Fibroblast of mammary gland (primary cell): ENCODE measurements at places on chromosomes 3 and 15.

DNA sequence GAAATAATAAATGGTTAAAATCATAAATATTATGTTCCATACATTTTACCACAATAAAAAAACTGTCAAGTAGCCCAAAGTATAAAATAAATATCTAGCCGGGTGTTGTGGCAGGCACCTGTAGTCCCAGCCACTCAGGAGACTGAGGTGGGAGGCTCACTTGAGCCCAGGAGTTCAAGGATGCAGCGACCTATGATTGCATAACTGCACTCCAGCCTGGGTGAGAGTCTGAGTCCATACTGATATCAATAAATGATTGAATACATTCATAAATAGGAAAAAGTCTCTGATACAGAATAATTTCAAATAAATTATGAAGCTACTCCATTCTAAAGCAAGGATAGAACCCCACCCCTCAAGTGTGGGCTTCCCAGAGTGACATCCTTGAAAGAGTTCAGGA lies 68.5 kb upstream of the GATA2 start:
- DNase-seq = no peak

DNA sequence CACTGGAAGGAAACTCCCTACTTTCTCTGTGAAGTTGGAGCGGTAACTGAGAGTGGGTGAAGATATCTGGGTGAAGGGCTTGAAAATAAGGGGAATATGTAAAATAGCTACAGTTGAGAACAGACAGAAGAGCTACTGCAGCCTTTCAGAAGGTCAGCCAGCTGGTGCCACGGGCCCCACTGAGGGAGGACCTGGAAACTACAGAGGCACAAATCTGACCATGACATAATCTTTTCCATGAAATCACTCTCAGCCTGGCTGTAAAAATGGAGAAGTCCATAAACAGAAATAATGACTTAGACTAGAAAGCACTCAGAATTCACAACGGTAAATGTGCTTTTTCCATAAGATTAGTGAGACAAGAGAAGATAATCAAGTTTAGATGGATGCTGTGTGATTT lies 46.4 kb downstream of the ST3GAL6 start:
- no peak for DNase-seq

DNA sequence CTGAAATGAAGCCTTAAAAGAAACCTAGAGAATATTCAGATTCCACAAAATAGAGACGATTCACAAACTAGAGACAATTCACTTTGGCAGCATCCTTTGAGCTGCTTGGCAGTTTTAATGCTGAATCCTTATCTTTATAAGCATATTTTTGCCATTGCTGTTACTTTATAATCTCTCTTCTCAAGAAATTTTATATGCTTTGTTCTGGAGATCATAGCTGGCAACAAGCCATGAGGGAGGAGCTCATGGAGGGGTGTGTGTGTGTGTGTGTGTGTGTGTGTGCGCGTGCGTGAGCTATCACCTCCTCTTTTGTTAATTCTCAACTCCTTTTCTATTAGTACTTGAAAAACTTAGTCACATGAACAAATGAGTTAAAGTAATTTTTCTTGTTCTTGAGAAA lies 495.0 kb upstream of the RGMA start:
- DNase-seq = peak; percentile 0

DNA sequence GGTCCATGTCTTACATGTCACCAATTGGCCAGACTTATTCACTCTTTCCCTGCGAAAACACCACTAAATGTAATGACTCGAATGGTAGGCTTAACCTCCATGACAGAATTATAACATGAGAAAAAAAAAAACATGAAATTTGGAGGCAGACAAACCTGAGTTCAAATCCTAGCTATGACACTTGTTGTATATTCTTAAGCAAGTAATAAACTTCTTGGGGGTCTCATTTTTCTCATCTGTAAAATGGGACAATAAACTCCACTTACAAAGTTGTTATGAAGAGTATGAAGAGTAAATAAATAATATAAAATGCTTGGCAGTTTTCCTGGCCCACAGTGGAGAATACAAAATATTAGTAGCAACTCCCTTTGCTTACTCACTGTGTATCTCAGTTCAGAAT lies 11.4 kb upstream of the EIF1B start:
- DNase-seq = no peak

DNA sequence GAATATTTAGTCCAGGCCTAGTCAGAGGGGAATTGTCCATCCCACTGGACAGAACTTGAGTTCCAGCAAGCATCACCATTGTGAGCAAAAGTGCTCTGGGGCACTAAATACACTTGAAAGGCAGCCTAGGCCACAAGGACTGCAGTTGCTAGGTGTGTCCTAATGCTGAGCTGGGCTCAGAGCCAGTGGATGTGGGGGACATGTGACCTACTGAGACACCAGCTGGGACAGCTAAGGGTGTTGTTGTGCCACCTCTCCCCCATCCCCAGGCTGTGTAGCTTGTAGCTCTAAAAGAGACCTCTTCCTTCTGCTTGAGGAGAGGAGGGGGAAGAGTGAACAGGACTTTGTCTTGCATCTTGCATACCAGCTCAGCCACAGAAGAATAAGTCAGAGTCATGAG lies 120.9 kb downstream of the DTWD1 start:
- no peak for DNase-seq

DNA sequence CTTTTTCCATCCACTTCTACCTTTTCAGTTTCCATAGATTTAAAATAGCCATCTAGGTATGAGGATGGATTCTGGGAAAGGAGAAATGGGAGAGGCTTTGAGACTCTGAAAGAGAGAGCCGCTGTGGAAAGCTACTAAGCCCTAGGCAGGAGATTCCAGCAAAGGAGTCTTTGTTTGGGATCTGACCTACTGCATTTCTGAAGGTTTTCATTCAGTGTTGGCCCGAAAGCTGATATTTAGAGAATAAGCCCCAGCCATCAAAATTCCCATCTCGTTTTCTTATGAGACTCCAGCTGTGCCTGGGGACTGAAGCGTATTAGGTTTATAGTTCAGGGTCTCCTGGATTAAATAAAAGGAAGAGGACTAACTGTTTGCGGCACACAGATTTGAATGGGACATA lies 19.5 kb downstream of the LIPH start:
- DNase-seq = no peak

DNA sequence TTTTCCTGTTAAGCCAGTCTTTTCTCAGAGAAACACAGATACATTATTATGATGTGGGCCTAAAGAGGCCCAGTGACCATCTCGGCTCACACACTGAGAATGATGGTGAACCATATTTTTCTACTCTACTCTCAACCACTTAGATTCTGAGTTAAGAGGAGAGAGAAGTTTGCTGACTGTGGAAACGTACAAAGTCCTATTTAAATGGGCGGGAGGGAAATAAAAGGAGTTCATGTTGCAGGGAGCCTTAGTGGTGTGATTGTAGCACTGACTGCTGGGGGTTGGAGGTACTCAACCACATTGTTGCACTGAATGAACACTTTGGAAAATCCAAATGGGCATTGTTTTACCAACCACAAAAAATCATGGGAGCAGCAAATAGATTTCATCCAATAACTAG lies 51.0 kb downstream of the ATP8B4 start:
- no peak for DNase-seq

DNA sequence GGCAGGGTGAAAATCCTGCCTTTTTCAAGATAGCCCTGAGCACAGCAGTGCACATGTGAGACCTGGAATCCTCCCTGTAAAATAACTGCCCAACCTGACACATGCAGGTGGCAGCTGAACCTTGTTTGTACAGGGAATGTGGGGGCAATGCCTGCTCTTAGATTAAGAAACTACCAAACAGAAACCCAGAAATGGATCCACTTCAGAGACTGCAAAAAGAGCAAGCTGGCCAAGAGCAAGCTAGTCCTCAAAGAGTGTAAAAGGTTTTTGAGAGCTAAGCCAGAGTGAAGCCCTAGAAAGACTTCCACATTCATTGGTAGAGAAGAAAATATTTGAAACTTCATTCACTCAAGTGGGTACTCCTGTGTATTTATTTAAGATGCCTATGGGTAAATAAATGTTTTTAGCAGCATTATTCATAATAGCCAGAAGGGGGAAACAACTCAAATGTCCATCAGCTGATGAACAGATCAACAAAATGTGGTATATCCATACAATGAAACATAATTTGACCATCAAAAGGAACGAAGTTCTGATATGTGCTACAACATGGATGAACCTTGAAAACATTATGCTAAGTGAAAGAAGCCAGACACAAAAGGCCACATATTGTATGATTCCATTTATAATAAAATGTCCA lies 96.0 kb upstream of the TSC22D2 start:
- DNase-seq = no peak

GRCh38 chr15:66066481-66066880 lies 187.1 kb downstream of the MEGF11 start:
- DNase-seq = no peak

GRCh38 chr3:170414202-170414663 lies 4.4 kb upstream of the CLDN11 start:
- DNase-seq = peak; percentile 95

DNA sequence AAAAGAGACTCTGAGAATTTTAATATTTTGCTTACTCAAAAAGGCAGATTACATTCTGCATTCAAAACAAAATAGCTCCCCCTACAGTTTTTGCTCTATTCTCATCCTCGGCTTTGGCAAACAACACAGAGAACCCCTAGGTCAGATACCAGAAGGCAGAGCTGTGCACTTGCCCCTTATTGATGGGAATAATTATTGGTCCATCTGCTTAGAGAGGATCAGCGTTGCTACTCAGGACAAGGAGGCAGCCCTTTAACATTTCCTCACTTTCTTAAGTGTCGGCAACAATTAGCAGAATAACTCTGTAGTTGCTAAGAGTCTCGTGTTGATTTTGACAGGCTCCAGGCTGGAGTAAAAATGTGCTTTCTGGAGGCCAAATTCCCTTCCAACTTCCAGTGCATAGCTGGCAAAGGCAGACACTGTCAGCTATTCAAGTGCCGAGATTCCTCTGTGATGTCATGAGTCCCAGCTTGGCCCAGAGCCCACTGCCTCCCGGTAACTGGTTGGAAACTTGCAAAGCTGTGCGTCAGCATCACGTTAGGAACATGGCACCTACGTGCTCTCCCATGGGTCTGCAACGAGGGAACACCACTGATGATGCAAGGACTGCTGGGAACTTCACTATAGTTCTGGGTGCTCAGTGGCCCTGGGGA lies 482.7 kb upstream of the ADAMTS9 start:
- DNase-seq = peak; percentile 97
